ENCODE measurements at places on chromosomes 4 and X.
A peak's percentile ranks its signal among the peaks of the same experiment; 100 is the strongest.

DNA sequence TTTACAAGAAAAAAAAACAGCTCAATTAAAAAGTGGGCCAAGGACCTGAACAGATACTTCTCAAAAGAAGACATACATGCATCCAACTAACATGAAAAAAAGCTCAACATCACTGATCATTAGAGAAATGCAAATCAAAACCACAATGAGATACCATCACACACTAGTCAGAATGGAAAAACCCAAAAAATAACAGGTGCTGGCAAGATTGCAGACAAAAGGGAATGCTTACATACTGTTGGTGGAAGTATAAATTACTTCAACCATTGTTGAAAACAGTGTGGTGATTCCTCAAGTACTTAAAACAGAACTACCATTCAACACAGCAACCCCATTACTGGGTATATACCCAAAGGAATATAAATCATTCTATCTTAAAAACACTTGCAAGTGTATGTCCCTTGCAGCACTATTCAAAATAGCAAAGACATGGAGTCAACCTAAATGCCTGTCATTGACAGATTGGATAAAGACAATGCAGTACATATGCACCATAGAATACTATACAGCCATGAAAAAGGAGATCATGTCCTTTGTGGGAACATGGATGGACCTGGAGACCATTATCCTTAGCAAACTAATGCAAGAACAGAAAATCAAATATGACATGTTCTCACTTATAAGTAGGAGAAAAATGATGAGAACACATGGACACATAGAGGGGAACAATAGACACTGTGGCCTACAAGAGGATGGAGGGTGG, 97.6 kb downstream of the RAB28 start:
- DNase-seq, result no peak

DNA sequence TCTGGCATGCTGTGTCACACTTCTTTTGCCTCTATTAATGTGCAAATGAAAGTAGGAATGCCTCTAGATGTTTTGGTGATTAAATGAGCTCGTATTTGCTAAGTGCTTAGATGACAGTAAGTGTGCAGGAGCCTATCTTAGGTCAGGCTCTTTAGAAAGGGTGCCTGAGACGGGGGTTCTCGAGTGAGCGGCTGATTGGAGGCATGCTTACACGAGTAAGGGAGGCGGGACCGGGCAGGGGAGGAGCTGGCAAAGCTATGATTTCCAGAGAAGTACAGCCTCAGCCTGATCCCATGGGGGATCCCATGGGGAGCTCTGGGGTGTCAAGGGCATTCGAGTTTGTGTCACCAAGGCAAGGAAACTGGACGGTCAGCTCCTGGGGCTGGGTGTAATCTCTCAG, 44.8 kb downstream of the CLDN34 start:
- DNase-seq, result no peak

- peak; percentile 4 for DNase-seq
These were observed 183.0 kb downstream of the PACRGL start for GRCh38 chr4:20883231-20883630.

GRCh38 chr4:183843248-183843671, 61.8 kb upstream of the STOX2 start:
- no peak for DNase-seq

GRCh38 chrX:152652467-152652866, 14.8 kb downstream of the GABRQ start:
- no peak for DNase-seq

DNA sequence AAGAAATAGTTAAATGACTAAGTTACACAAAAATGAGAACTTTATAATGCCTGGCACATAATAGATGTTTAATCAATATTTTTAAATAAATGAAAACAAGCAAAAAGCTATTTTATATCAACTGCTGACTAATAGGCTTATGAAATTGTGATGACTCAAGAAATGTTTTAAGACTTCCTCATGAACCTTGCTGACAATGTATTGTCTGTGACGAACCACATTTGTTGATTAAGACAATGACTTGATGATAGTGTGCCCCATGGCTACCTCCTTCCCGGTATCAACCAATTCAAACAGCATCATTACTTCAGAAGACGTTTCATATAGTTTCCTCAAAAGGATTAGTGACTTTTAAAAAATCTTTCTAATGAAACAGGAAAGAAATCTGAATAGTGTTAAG, 7.9 kb downstream of the CXCL6 start:
- DNase-seq, result no peak

DNA sequence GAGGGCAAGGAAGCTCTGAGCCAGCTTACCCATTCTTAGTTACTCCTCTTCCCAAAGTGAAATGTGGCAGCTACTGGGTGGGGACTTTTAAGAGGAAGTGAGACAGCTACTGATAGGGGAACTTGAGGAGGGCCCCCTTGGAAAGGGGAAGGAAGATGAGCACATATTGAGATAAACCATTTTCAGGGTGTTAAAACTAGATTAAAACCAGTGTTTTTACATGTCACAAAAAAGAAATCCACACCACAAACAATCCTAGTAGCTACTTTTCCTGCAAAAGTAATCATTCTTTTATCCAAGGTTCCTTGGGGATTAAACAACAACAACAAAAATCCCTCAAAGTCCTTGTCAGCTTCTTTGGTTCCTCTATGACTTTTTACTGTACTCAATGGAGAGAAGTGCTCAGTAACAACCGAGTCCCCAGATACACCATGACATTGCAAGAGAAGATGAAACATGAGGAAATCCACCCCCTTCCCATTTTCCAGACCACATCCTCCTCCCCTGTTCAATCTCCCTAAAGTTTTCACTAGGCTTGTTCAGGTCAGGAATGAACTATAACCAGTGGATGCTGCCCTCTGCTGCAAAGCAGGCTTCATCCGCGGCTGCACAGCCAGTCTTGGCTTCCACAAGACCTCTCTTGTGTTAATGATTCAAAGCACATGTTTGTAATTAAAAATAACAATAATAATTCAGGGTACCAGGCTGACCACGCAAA, 113.5 kb upstream of the TMEM164 start:
- DNase-seq, result peak; percentile 3

DNA sequence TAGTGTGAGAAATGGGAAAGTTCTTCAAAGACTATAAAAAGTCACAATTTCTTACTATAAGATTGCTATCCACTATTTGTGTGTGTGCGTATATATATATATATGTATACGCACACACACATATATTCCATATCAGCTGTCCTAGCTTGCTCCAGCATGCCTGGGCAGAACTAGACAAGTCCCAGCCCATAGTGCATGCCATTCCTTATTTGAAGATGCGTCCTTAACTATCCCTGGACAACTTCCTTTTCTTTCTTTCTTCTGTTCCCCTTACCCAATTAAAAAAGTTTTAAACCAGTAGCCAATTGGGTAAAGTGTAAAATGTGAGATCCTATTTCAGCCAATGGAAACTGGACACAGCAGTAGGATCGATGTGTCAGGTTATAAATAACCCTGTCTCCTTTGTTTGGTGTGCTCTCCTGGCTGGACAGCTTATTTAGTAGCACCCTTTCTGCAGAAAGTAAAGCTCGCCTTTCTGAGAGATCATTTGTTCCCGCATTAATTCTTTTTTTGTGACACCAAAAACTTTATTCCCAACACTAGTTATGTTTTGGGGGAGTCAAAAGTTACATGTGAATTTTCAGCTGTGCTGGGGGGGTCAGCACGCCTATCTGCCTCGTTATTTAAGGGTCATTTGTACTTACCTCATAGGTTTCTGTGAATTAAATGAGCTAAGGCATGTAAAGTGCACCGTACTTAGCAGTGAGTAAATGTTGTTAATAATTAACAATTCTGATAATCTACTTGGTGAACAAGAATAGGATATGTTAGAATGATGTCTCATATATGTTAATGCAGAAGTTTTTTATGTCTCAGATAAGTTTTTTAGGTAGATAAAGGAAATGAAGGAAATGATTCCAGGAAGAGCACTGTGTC, 40.9 kb downstream of the KDM6A start:
- no peak for DNase-seq

DNA sequence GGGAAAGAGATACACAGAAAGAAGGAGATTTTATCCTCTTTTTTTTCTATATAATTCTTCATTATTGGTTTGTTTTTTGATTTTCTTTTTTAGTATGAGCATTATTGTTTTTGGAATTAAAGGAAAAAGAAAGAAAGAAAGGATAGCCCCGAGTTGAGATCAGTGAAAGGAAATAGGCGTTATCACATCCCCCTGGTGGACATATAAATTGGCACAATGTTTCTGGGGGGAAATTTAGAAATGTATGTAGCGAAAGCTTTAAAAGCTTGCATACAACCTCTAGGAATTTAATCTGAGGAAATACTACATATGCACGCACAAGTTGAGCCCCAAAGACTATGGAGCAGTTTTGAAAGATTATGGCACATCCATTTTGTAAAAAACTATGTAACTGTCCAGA, 226.3 kb upstream of the LDB2 start:
- no peak for DNase-seq

GRCh38 chr4:143054971-143055370, 129.7 kb upstream of the USP38 start:
- DNase-seq, result no peak

GRCh38 chr4:128675083-128675482, 134.4 kb upstream of the JADE1 start:
- DNase-seq, result no peak

- no peak for DNase-seq
These were observed 37.2 kb upstream of the FAM9B start for GRCh38 chrX:9071031-9071650.

DNA sequence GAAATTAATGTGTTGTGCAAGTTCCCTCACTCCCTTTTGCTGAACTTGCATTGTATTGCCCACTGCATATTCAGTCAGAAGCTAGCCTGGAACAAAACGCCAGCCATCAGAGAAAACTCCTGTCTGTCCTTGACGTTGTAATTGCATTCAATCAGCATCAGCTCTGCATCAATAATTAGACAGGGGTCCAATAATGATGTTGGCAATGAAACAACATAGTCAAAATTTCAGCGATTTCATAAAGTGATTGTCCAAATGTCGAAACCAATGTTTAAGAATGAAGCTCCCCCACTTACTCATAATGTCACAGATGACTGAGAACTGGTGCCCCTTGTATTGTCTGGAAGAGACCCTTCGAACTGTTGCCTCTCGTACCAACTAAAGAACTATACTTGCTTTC, 504.2 kb upstream of the TENM3 start:
- DNase-seq, result no peak

GRCh38 chrX:110614596-110614995, 181.0 kb downstream of the CHRDL1 start:
- no peak for DNase-seq

DNA sequence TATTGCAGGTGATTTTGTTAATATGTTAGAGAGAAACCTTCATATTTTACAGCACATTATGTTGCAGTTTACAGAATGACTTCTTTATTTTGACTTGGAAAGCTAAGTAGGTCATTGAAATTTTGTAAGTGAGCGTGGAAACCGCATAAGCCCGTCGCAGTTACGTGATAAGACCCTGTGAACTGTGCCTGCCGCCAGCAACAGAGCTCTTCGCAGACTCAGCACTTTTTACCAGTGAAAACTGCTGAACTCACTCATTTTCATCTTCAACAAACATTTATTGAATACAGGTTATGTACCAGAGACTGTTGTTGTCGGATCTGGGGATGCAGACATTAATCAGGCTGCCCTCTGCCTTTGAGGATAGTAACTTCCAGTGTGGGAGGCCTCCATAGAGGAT, 355.7 kb downstream of the HS3ST1 start:
- no peak for DNase-seq

DNA sequence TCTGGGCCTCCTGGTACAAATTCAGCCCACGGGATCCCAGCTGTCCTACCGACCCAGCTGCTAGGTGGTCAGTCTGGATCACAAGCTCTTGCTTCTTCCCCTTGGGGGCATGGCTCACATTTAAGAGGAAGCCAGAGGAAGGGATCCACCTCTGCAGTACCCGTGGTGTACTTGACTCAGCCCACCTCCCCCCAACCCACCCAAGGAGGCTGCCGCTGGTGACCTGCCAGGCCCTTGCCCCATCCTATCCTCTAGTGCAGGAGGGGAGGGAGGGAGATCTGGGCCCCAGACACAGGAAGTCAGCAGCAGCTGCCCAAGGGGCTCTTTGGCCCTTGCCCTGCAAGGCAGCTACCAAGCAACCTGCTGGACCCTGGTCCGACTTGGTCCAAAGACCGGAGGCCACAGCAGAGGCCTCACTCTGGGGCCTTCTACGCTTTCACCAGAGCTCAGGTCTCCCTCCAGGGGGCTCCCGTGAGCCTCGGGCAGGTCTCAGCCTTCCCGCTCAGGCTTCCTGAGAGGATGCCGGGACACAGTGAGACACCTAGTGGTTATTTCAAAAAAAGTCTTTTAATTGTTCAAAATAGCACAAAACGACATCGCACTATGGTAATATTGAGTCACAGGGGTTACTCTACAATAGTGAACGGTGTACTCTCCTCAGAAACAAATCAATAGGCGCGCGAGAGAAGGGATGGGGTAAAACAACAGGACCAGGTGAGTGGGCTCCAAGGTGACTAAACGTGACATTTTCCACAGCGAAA, 2.7 kb upstream of the RENBP start:
- DNase-seq, result peak; percentile 73

DNA sequence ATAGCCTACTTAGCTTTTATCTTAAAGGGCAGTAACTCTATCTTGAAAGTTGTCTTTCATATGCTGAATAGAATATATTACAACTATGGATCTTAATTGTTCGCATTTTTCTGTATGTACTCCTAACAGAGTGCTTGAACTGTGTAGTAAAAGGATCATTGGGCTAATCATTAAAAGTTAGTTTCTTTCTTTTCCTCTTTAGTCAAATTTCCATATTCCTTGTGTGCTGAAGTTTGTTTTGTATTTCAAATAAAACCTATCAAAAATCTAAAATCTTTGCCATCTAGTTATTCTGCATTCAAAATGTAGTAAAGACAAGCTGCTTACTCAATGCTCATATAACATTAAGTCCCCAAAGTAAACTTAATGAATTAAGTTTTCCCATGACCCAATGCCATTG, 182.7 kb downstream of the HTR2C start:
- DNase-seq, result no peak

GRCh38 chr4:42080306-42080705, 72.1 kb downstream of the BEND4 start:
- no peak for DNase-seq

- DNase-seq, result no peak
These were observed 60.4 kb downstream of the STX18 start for GRCh38 chr4:4481399-4481994.

GRCh38 chr4:79756140-79756895, 316.7 kb downstream of the ANTXR2 start:
- DNase-seq, result no peak

DNA sequence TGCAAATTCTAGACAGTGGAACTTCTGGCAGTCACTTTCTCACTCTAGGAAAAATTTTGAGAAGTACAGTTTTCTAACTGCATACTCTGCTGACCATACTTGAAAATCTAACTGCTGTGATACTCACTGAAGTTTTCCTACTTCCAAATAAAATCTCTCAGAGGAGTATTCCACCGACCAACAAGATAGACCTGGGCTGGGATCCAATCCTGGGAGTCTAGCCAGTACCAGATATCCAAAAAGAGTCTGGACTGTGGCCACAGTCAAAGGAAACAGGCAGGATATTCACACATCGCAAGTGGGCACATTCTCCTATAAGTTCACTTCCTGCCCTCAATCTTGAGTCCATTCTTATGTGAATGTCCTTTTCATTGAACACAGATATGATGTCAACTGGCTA, 1138.7 kb upstream of the PCDH7 start:
- no peak for DNase-seq

- no peak for DNase-seq
These were observed 126.5 kb downstream of the DKK2 start for GRCh38 chr4:106909486-106910188.
